ENCODE measurements at places on chromosomes 3 and 15.

DNA sequence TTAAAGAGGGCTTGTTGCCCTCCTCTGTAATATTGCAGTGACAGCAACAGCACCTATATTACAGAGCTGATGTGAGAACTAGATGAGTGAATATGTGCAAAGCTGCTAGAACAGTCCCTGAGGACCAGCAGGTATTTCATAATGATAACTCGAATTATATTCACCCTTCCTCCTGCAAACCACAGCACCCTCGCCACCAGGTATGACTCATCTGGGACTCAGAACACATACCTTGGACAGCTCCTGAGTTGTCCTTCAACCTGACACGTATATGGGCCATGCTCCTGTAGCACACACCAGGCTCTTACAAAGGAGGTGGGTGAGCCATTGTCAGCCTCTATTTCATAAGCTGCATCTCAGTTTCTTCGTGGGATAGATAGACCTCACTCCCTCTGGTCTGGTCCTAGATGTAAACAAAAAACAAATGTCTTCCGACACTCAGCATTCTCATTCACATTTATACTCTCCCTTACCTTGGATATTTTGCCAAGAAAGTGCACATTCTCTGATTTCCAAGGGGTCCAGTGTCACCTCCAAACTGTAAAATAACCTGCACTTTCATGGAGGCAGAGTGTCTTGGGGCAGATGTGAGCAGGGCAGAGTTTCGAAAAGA lies 124.5 kb downstream of the TLE3 start:
- no peak for DNase-seq

GRCh38 chr3:8279886-8280550 lies 221.6 kb upstream of the LMCD1 start:
- DNase-seq = no peak

- DNase-seq = no peak
Measured at GRCh38 chr3:167361306-167361705, 18.8 kb downstream of the ZBBX start.

- DNase-seq = no peak
Measured at GRCh38 chr15:61830536-61831330, 229.5 kb downstream of the VPS13C start.

GRCh38 chr3:76096836-76097588 lies 311.7 kb upstream of the ZNF717 start:
- no peak for DNase-seq

DNA sequence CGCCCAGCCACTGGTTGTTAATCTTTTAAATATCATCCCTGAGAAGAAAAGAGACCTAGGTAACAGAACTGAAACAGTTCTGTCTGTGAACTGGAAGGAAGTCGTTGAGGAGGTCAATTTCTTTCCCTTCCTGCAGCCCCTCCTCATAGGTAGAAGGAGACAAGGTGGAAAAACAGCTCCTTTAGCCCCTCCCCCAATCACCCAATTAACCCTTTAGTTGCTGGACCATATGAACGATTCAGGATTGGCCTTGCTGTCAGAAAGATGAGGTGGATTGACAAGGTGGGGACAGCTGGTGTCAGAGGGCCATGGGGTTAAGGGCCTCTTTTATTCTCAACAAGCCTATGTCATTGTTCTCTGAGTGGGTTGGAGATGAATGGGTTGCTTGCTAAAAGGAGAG lies 36.0 kb upstream of the ZNF445 start:
- DNase-seq = no peak

DNA sequence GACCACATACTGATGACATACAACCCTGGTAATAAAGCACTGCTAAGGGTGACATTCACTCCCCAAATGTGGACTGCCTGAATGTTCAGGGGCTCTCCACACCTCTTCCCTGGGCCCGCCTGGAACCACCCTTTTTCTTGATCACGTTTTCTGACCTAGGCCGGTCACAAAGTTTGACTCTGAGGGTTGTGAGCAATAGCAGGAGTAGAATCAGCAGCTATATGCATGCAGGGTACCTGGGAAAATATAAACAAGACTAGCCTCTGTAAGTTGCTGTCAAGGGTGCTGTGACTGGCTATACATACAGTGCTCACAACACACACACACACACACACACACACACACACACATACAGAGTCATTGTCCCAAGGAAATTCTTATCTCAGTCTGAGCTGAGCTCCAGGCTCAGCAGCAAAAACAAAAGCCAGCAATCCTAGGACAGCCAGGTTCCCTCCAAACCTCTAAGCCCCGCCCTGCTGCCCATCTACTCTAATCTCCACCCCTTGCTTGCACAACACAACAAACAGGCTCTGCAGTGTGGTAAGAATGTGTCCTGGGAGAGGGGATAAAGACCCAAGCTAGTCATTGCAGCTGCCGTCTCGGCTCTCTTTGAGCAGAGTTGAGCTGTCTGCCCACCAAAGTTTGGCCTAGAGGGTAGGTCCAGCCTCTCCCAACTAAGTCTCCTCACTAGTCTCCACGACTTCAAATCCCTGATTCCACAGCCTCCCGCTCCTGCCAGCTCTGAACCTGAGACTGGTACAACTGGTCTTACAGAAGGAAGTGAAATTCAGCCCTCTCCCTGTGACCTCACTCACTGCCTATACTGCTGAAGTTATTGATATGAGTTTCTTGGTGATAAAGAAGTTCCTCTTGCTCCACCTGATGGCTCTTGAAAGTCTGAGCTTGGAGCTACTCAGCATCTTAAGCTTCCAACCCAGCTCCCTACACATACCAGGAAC lies 2.2 kb downstream of the BMF start:
- no peak for DNase-seq

GRCh38 chr3:197068077-197068476 lies 38.5 kb upstream of the MELTF start:
- DNase-seq = no peak

GRCh38 chr3:41037651-41038334 lies 161.5 kb upstream of the CTNNB1 start:
- no peak for DNase-seq

DNA sequence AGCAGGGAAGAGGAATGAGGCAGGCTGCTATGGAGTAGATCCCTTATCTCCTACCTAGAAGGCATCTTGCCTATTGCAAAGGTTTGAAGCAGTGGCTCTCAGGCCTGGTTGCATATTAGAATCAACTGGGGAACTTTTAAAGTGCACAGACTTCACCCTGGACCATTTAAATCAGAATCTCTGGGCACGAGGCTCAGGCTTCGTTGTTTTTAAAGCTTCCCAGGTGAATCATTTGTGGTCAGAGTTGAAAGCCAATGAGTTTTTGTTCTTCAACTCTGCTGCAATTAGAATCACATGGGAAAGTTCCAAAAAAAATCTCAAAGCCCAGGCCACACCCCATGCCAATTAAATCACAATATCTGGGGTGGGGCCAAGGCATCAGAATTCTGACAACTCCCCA lies 773.1 kb downstream of the AGBL1 start:
- no peak for DNase-seq

DNA sequence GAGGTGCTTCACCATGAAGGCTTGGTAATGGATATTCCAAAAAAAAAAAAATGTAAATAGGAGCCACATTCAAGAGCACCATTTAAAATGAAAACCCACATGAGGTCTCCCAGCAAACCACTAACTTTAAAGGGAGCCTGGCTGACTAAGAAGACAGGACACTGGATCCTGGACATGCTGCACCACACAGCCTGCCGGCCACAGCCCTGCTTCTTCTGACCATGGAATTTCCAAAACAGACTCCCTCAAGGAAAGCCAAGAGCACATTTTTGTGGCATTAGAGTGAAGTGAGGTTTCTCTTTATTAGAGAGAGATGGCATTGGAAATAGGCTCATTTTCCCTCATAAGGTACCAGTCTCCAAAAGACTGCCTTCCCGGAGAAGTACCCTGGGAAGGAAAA lies 113.9 kb downstream of the RORA start:
- no peak for DNase-seq

DNA sequence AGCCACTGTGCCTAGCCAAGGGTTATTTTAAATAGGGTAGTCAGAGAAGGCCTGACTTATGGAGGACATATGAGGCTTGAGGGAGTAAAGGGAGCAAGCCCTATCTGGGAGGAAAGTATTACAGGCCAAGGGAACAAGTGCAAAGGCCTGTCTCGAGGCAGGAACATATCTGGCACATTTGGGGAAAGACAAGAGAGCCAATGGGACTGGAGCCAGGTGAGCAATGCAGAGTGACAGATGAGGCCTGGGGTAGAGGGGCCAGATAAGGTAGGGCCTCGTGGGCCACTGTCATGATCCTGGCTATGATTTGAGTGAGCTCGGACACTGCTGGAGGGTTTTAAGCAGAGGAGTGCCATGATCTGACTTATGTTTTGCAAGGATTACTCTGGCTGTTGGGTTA lies 43.8 kb downstream of the DCP1A start:
- DNase-seq = no peak

- no peak for DNase-seq
Measured at GRCh38 chr3:76715426-76715825, 324.5 kb upstream of the ROBO2 start.

GRCh38 chr3:65231544-65231943 lies 543.7 kb upstream of the ADAMTS9 start:
- DNase-seq = no peak

- no peak for DNase-seq
Measured at GRCh38 chr3:116399701-116400226, 45.5 kb downstream of the LSAMP start.

GRCh38 chr3:141367038-141367730 lies 1.1 kb upstream of the ZBTB38 start:
- no peak for DNase-seq

DNA sequence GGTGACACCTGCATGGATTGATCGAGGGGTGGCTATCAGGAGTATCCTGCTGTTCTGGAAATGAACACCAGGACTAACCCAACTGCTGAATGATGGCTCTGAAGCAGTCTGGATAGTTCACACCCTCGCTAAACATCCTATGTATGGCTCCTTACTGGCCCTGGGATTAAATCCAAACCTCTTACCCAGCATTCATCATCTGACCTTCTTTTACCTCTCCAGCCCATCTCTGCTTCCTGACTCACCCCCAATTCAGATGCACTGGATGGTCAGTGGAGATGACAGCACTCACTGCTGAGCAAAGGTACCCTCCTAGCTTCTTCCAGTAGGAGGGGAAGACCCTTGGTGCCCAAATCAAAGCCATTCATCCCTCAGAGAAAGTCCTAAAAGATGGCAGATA lies 235.2 kb upstream of the TRIM42 start:
- DNase-seq = no peak

DNA sequence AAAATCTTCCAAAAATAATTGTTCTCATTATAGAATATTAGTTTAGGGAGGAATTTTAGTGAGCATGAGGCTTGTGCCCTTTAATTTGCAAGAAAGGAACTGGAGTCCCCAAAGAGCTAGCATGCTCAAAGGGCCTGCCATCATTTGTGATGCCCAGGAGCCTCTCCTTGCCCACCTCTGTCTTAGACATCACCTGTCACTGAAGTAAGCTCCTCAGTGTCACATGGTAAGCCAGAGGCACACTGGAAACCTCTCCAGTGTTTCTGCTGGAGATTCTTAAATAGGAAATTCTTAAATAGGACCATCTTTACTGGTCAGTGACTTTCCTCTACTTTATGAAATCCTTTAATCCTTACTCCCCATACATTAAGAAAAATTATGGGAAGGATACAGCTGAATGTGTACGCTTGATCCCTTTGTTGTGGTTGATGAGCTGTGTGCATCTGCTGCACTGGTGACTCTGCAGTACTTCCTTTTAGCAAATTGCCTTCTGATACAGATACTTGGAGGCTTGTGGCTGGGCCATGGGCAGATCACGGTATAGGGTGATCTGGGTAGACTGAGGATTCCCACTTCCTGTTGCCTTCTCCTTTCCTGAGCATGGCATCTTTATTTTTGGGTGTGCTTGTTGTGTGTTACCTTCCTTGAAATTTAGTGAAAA lies 197.4 kb downstream of the KLHL25 start:
- DNase-seq = no peak

GRCh38 chr3:99878005-99878404 lies 60.3 kb downstream of the CMSS1 start:
- no peak for DNase-seq

- DNase-seq = no peak
Measured at GRCh38 chr15:23857028-23857641, 170.0 kb upstream of the NDN start.

DNA sequence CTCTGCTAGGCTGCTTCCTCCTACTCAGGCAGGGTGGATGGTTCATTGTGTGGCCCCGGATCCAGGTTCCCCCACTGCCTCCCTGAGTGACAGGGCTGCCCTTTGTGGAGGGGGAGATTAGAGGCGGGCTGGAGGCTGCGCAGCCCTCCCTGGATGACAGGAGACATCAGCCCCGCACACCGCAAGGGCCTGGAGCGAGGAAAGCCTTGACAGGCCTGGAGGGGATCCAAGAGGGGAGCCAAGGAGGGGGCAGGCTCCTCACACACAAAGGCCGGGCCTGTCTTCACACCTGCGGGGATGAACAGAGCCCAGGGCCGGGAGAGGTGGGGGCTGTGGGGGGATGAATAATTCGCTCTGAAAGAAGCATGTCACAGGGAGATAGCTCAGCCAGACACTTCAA lies 72.9 kb downstream of the RPN1 start:
- no peak for DNase-seq

DNA sequence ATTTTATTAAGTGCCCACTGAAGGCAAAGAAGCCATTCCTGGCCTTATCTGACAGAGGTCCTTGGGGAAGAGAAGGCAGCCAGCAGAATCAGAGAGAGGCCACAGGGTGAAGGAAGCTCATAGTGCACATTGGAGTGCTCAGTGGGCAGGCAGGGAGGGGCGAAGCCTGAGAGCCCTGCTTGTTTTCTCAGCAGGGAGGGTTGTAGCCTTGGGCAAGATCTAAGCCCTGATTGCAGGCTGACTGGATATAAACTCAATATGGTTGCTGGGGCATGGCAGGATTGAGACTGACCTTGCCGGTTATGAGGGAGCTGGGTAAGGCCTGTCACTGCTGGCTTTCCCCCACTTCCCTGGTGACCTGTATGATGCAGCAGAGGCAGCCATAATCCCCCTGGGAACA lies 7.5 kb upstream of the IGSF11 start:
- no peak for DNase-seq

DNA sequence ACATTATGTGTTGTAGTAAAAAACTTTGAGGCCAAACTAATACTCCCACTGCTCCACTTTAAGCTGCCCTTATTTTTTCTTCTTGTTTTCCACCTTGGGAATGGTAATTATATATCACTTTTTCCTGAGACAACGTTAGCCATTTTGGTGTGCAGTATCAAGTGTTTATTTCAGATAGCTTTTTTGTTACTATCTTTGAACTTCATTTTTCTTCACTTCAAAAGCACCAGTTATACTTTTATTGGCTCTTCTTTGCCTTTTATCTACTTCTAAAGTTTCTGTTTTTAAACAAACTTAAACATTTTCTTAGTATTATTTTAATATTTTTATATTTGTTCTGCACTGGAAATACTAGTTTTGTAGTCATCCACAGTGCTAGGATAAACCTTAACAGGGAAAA lies 6.5 kb downstream of the TOPAZ1 start:
- DNase-seq = no peak

DNA sequence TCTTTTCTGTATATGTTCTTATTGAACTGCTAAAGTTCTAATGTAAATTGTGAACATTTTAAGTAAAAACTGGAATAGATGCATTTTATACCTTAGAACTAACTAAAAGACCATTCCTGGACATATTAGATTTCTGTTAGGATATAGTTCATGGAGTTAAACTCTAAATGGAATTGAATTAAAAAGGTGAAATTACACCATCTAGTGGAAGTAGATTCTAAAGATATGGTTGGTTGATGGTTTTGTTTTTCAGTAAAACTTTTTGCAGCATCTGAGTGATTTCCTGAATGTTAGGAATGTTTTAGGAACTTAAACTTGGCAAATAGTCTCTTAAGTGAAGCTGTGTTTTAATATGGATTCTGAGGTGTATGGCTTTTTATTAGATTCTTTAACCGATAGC lies 96.8 kb downstream of the SLMAP start:
- no peak for DNase-seq

Data from stimulated activated CD8-positive, alpha-beta memory T cell treated with anti-CD3 and anti-CD28 coated beads, Interleukin-4, amount 100 ng/mL, for 4 hours (primary cell).